ENCODE measurements at places on chromosomes 16 and 17.
A peak's percentile ranks its signal among the peaks of the same experiment; 100 is the strongest.

DNA sequence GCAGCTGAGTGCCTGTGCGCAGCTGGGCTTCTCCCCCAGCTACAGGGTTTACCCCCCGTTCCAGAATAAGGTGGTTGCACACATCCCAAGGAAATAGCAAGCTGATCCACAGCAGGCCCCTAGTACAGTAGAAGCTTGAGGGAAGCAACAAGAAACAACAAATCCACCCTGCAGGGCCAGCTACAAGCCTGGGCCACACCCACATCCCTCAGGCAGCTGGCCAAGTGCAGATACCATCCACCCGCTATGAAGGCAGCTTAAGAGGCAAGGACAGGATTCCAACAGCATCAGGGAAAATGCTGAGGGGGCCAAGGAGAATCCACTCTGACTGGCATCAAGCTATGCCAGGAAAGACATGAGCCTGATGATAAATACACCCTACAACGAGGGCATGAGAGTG is 66.9 kb upstream of the RCVRN start:
- peak; percentile 90 for DNase-seq

DNA sequence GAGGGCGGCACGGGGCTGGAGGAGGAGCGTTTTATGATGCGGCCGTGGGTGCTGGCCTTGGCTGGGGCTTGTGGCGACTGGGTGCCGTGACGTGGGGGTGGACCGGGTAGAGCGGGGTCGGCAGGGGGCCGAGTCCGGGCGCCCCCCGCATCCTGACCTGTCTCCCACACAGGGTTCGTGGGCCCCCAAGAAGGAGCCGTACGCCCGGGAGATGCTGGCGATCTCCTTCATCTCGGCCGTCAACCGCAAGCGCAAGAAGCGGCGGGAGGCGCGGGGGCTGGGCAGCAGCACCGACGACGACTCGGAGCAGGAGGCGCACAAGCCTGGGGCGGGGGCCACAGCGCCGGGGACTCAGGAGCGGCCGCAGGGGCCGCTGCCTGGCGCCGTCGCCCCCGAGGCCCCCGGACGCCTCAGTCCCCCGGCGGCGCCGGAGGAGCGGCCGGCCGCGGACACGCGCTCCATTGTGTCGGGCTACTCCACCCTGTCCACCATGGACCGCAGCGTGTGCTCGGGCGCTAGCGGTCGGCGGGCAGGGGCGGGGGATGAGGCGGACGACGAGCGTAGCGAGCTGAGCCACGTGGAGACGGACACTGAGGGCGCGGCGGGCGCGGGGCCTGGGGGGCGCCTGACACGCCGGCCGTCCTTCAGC is 81.6 kb downstream of the ARHGAP23 start:
- peak; percentile 65 for DNase-seq

DNA sequence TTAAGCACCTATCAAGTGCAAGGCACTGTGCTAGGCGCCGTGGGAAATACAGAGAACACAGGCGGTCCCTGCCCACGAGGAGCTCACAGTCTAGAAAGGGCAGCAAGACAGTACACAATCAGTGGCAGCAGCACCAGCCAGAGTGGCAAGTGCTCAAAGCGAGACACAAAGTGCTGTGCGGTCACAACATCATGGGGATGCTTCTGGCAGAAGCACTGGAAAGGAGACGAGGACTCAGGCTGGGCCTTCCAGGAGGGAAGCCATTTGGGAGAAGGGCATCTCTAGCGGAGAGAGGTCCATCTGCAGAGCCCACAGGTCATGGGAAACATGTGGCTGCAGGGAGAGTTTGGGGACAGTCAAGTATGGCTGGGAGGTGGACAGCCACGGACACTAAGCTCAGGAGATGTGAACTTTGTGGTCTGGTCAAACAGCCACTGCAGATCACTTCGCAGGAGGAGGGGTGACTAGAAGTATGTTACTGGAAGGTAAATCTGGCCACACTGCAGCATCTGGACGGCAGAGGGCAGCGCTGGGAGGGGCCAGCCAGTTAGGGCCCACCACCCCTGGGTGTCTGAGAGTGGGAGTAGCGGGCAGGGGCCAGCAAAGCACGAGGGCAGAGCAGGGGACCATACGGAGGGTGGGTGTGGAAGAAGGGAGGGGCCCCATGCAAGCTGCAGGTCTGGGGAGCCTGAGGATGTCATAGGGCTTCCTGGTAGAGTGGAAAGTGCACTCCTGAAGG is 71.1 kb downstream of the N4BP1 start:
- no peak for DNase-seq

DNA sequence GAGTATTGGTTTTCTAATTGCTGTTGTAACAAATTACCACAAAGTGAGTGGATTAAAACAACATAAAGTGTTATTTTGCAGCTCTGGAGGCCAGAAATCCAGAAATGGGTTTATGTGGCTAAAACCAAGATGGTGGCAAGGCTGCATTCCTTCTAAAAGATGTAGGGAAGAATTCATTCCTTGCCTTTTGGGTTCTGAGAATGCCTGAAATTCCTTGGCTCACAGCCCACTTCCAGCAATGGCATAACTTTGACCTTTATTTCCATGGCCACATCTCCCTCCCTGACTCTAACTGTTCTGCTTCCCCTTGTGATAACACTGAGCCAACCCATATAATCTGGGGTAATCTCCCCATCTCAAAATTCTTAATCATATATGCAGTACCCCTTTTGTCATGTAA is 269.6 kb upstream of the RPL38 start:
- no peak for DNase-seq

- no peak for DNase-seq
Measured at GRCh38 chr17:71071837-71072236, 902.5 kb downstream of the KCNJ2 start.

GRCh38 chr17:77646046-77646430 is 312.5 kb upstream of the TNRC6C start:
- DNase-seq, result no peak

DNA sequence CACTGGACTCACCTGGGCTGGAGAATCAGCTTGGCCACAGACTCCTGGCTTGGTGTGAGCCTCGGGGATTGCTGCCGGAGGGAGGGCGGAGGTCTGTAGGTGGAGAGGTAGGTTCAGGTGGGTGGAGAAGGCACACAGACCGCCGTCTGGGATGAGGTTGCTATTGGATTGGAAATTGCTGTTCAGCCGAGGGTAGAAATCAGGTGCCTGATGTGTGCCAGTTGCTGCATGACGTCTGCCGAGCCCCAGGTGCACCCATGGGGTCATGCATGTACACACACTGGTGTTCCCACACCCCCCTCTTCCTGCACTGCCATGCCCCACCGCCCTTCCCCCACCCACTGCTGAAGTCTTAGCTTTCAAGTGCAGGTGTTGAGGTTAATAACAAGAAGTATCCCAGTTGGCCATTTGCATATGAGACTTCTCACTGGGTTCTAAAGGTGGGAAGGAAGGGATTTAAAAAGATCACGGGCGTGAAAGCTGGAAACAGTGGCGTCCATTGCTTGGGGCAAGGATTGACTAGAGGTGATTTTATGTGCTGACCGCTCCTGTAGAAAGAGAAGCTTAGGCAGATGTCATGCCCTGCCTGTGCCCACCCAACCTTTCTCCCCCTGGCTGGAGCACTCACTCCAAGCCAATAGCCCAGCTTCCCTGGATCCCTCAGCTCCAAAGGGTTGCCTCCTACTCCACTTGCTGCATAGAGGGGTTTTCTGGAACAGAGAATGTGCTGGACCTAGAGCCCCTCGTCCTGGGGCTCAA is 193.6 kb downstream of the CCDC182 start:
- no peak for DNase-seq

- DNase-seq, result no peak
Measured at GRCh38 chr17:15957206-15957605, 12.3 kb downstream of the ADORA2B start.

Data from right cardiac atrium (tissue), 5 donors.